ENCODE measurements at places on chromosomes 6 and 20. TPM values are rescaled to one million over a fixed set of nuclear protein-coding genes. Genes with fewer than 3 reads are reported as not detected.

MAP7 gene
- 3.8 TPM for total RNA-seq

CASS4 gene
- 0.09 TPM for total RNA-seq

KIF6 gene
- total RNA-seq = under 0.01 TPM

HTR1B gene
- not detected for total RNA-seq

GJA10 gene
- total RNA-seq = not detected

CHD6 gene
- 27.7 TPM for total RNA-seq

PI3 gene
- not detected for total RNA-seq

EFCAB8 gene
- 0.28 TPM for total RNA-seq

RAET1L gene
- not detected for total RNA-seq

ESF1 gene
- total RNA-seq = 10.2 TPM

KIF13A gene
- 72.6 TPM for total RNA-seq

WFDC2 gene
- not detected for total RNA-seq

FILIP1 gene
- total RNA-seq = 0.14 TPM

THEMIS gene
- total RNA-seq = under 0.01 TPM

ZSCAN16 gene
- total RNA-seq = 1.8 TPM

CCDC170 gene
- total RNA-seq = 2.6 TPM

TINAG gene
- total RNA-seq = not detected

AVP gene
- not detected for total RNA-seq

NNAT gene
- 0.14 TPM for total RNA-seq
